Stimulated activated CD8-positive, alpha-beta memory T cell treated with anti-CD3 and anti-CD28 coated beads, Interleukin-15, amount 100 ng/mL, for 1 hour (primary cell): ENCODE measurements at places on chromosomes 1 and 21.

- DNase-seq, result no peak
Measured at GRCh38 chr21:43771698-43772424, 4.2 kb downstream of the CSTB start.

DNA sequence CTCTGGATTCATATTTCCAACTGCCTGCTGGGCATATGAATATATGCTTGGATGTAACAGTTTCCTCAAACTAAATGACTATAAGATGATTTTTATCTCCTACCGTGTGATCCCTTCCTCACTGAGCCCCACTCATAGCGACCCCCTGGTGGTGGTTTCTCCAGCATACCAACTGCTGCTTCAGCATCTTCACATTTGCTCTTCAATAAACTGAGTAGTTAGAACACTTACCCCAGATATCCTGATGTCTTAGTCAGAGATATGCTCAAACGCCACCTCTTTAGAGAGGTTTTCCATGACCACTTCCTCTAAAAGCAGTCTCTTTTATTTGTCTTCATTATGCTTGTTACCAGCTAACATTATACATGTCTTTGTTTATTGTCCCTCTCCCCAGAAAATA, 10.2 kb upstream of the HNRNPR start:
- DNase-seq, result no peak

GRCh38 chr1:192764675-192765074, 44.2 kb upstream of the RGS2 start:
- DNase-seq, result no peak

- no peak for DNase-seq
Measured at GRCh38 chr1:197715806-197716205, 59.5 kb downstream of the DENND1B start.

DNA sequence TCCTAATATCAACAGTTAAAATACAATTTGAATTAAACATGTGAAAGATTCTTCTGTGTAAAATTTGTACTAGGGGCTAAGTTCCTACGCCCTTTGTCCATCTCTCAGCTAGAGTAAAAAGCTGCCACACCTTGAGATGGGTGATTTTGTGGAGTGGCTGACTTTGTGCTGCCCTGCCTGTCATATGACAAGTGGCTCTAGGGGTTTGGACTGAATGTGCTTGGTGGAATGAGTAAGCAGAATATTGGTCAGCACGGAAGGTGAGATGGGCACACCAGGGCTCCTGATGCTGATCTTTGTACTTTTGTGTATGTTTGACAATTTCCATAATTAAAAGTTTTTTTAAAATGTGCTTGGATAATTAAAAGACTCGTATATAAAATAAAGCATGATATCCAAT, 133.6 kb upstream of the SLC45A1 start:
- no peak for DNase-seq

- no peak for DNase-seq
Measured at GRCh38 chr21:38167345-38167744, 89.4 kb upstream of the KCNJ15 start.

DNA sequence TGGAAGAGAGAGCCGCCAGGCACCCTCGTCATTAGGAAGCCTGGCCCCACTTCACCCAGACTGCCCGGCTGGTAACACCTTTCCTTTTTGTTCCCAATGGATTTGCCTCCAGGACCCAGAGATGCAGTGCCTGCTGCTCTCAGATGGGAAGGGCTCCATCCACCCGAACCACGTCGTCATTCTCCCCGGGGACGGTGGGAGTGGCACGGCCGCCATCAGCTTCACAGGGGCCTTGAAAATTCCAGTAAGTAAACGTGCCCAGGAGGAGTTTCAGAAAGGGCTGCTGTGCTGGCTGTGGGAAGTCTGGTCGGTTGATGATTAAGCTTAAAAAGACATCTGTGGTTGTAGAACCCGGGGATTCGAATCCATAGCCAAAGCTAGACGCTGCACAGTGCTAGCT, 45.2 kb downstream of the SLC37A1 start:
- no peak for DNase-seq

DNA sequence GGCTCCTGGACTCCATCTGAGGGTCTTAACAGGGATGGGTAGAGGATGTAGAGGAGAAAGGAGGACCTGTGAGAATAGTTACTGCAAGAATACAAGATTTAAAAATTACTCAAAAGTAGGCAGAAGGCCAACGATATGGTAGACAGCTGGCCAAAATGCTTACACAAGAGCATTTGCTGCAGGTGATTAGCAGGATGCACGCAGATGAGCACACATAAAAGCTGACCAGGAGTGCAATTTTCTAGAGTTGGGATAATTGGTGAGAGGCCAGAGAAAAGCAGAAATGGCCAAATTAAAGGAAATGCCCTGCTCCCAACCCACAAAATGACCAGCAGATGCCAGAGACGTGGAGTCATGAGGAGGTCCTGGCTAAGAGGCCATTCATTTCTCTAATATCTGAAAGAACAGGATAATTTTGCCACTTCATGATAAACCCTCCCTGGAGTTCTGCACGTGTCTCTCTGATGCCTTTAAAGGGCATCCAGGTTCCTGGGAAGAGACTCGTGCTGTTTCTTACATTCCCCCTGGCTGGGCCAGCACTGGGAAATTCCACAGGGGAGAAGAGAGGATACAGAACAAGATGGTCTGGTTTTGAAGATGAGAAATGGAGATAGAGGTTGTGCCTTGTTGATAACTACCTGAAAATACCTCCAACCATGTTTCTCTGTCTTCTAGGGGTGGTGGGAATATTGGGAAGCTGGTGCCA, 62.3 kb upstream of the KCNA3 start:
- DNase-seq, result no peak

GRCh38 chr21:41802684-41803083, 35.8 kb upstream of the RIPK4 start:
- no peak for DNase-seq

GRCh38 chr1:79079770-79080169, 73.2 kb upstream of the ADGRL4 start:
- no peak for DNase-seq

DNA sequence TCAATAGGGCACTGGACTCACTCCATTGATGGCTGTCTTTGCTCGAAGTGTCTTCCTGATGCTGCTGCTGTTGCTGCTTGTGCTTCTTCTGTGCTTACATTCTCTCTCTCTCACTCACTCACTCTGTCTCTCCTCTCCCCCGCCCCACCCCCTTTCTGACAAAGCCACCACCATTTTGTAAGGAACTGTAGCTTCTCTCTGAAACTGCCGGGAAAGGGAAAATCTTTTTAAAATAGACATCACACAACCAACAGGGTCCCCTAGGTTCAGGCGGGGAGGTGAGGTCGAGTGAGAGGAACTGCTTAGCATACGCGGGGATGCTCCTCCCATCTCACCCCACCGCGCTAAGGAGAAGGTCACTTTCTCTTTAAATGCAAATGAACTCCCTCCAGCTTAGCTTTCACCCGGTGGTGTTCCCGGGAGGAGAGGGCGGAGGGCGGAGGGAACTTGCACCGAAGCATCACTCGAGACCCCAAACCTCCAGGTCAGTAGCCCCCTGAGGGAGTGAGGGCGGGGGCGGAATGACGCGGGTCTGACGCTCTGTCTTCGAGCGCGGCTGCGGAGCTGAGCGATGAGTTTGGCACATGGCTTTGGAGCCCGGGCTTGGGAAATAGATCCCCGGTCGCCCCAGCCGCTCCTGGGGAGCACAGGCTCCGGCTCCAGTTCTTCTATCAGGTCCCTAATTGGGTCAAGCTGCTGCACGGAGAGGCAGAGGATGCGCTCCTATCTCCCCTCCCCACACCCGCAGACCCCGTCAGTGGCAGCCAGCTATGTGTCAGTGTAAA, at the start of gene CCDC28B:
TSS of gene CCDC28B (plus strand) at position 370 of the 785 bp plus-strand sequence. CDS start 1,341 bp downstream, outside the sequence.
- peak; percentile 24 for DNase-seq

GRCh38 chr1:214321705-214322453, 40.9 kb downstream of the SMYD2 start:
- no peak for DNase-seq

- no peak for DNase-seq
Measured at GRCh38 chr1:56520016-56520601, 59.3 kb downstream of the PLPP3 start.

DNA sequence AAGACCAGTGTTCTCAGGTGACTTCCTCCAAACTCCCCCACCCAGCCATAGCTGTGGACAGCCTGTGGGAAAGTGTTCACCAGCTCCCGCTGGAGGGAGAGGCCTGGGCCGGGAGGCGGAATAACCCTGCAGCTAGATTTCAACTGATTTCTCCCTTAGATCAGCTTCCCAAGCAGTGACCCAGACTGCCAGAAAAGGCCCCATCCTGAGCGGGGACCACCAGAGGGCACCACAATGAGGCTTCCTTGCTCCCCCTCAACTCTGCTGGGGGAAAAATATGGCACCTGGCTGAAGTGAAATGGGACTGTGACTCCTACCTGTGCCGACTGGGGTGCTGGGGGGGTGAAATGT, 50.8 kb downstream of the RHBG start:
- DNase-seq, result peak; percentile 28

- DNase-seq, result no peak
Measured at GRCh38 chr1:67855444-67855843, 22.2 kb upstream of the GNG12 start.

DNA sequence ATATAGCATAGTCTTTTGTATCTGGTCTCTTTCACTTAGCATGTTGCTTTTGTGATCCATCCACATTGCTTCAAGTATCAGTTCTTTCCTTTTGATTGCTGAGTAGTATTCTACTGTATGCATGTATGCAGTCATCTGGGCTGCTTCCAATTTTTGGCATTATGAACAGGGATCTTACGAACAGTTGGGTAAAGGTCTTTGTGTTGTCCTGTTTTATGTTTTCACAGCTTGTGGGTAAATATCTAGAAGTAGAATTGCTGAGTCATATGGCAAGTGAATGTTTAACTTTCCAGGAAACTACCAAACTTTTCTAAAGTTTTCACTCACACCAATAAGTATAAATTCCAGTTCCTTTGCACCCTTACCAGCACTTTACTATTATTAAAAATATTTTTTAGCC, 60.9 kb downstream of the LHX4 start:
- DNase-seq, result no peak

GRCh38 chr1:16445052-16445451, 4.5 kb downstream of the NECAP2 start:
- no peak for DNase-seq

GRCh38 chr1:211621447-211622198, 42.7 kb upstream of the SLC30A1 start:
- no peak for DNase-seq

DNA sequence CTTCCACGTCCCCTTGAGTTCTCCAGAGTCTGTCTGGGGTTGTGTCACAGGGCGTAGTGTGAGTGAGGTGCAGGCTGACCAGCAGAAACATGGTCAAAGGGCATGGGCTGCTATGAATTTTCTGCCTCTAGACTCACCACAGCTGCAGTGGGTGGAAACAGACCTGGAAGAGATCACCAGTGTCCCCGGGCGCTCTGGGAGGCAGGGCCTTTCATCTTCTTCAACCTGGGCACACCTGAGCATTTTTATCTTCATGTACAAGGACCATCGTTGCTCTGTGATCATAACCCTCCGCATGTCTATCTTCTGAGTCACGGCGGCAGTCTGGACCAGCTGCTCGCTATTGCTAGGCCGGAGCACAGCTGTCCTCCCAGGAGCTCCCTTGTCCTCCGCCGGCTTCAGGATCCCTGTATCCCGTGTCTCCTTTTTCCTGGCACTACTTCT, 29.6 kb downstream of the DEGS1 start:
- DNase-seq, result no peak

DNA sequence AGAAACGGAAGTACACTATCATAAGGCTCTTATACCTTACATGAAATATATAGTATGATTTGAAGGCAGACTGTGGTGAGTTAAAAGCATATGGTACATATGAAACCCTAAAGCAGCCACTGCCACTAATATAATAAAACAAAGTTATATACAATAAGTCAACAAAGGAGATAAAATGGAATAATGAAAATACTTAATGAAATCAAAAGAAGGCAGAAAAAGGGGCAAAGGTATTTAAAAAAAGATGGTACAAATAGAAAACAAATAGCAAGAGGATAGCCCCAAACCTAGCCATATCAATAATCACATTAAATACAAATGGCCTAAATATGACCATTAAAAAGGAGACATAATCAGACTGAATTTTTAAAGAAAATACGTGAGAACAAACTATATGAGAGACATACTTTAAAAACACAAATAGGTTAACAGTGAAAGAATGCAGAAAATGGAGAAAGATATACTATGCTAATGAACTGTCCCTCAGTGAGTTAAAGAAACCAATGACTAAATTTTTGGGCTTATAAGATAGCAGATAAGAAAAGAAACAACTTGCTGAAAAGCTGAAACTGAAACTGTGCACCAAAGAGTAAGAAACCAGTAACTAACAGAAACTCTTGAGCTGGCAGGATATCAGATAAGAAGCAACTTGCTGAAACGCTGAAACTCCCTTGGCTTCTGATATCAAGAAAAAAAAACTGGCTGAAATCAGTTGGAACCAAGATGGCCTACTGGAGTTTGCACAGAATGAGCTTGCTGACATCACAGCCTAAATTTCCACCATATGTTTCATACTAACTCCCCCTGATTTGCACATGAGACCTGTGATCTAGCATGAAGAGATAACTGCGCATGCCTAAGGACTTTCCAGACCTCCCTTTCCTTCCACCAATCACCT, 44.3 kb upstream of the IL10 start:
- DNase-seq, result no peak

DNA sequence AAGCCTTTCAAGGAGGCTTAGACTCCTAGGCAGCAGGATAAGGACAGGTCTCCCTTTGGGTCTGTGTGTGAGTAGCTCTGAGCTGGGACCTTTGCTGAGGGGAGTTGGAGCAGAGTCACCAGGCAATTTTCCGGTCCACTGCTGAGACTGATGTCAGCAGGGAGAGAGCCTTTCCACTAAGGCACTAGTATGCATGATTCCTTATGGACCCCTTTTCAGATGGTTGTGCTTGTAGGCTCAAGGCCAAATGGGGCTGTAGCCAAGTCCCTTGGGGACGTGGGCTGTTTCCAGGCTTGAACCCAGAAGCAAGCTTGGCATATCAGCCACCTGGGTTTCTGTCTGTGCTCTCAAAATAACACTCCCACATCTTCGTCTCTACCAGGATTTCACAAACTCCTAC, 73.0 kb downstream of the CCDC18 start:
- no peak for DNase-seq

DNA sequence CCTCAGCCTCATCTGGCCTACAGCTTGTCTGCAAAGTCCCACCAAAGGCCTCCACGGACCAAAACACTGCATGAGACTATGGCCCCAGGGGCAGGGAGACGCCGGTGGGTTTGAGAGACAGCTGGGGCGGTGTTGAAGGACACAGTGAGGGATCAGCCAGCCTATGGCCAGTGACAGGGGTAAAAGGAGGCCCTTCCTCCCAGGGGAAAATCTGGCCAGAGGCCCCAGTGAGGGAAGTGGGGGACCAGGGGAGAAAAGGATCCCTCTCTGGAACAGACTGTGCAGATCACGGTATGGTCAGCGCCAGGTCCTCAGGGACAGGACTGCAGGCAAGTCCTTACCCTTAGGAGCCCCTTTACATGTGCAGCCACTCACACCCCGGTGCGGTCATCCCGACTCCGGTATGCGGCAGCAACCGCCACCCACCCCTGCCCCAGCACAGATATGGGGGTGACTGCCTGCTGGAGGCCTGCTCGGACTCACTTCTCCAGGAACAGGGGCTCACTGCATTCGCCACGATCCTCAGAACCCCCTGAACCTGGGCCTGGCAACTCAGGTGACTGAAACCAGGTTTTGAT, 1.3 kb downstream of the CERS2 start:
- no peak for DNase-seq

GRCh38 chr1:173411835-173412742, 65.0 kb upstream of the PRDX6 start:
- no peak for DNase-seq
